ENCODE measurements at places on chromosomes 7 and 10. TPM values are rescaled to one million over a fixed set of nuclear protein-coding genes. Genes with fewer than 3 reads are reported as not detected.

The INMT gene
- not detected for total RNA-seq

The C10orf53 gene
- total RNA-seq, result not detected

The NPFFR1 gene
- total RNA-seq, result not detected

The PON2 gene
- total RNA-seq, result 65.6 TPM

The CRHR2 gene
- total RNA-seq, result not detected

The CSTF2T gene
- total RNA-seq, result 19.9 TPM

The TBL2 gene
- 101 TPM for total RNA-seq

The OPN1SW gene
- total RNA-seq, result not detected

DNA sequence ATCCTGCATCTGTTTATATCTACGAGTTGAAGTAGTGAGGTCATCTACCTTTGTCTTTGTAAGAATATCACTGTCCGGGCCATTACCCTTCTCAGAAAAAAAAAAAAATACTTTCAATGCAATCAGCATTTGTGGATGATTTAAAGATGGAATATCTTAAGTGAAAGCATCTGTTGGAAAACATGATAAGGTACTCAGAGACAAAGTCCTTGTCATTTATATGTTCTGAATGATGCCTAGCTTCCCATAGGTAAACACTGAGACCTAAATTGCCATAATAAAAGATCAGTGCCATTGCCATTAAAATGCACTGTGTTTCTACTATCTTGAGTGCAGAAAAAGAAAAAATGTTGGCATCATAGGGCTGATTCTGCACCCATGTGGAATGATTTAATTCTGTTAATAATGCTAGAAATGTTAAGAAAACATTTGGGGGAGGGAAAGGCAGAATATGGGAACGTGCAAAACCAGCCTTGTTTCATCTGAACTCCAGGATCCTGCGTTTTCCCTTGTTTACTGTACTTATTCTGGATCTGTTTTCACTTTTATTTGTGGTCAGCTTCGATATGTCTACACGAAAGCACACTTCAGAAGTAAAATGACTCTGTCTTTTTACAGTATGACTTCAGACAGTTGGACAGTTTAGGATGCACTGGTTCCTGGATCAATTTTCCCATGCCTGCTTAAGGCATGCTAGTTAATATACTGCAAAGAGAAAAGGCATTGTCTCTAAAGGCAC lies 669.8 kb downstream of the SUGCT start:
- DNase-seq, result peak; percentile 42

GRCh38 chr10:79142522-79143309 lies 74.0 kb downstream of the ZMIZ1 start:
- DNase-seq, result no peak

DNA sequence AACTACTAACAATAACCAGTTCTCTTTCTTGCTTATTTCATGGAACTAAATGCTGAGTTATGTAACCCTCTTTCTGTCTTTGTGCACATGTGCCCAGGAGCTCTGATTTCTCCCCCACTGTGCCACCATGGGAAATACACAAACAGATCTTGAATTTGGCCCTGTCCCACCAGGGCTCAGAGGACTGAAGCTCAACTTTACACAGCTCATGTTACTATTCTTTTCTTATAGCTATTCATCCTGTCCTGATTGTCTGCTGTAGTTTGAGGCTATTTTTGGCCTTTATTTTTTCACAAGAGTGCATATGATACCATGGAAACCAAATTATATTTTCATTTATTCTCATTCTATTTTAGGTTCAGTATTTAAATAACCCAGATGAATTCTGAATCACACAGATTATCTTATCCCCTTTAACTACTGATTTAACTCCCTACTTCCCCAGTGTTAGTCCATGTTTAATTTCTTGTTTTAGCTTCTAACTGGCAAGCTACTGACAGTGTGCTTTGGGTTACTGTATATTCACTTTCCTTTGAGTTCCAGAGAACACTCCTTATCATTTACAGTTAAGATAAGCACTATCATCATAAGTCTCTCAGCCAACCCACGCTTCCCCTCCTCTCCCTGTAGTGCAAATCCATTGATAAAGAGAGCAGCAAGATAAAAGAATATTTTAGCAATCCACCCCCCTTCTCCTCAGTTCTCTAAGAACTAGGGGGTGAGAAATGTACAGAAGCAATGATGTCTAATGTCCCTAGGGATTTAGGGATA lies 71.8 kb upstream of the GSDME start:
- no peak for DNase-seq

GRCh38 chr10:33298110-33298509 lies 36.4 kb downstream of the NRP1 start:
- DNase-seq, result no peak

DNA sequence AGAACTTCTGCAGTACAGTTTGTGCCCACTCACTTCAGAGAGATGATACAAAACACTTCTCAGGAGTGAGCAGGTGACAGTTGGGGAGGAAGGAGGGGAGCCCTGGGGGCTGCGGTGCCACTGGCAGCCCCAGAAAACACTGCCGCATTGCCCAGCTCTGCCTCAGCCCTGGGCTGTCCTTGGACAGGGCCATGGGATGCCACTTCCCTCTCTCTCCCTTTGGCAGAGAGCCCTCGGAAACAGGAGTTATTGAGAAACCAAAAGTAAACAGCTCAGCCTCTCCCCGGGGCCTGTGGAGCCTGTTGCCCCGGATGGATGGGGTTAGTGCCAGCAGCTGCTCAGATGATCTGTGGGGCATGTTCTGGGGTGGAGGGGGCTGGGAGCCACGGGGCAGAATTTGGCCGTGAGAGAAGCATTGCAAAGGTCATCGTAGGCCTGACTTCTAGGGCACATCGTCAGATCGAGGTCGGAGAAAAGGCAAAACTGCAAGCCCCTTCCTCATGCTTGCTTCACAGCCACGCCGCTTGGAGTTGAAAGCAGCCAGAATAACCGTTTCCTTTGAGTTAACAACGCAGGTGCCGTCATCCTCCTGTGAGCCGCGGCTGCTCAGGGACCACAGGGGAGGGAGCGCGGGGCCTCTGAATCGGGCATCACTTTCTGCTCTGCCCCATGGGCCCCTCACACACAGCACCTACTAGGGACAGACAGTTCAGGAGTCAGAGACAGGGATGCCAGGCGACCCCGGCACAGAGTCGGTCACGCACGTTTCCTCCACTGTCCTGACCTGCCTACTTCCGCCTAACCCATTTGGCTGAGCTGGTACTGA lies 256.4 kb downstream of the CAMK1D start:
- peak; percentile 59 for DNase-seq

DNA sequence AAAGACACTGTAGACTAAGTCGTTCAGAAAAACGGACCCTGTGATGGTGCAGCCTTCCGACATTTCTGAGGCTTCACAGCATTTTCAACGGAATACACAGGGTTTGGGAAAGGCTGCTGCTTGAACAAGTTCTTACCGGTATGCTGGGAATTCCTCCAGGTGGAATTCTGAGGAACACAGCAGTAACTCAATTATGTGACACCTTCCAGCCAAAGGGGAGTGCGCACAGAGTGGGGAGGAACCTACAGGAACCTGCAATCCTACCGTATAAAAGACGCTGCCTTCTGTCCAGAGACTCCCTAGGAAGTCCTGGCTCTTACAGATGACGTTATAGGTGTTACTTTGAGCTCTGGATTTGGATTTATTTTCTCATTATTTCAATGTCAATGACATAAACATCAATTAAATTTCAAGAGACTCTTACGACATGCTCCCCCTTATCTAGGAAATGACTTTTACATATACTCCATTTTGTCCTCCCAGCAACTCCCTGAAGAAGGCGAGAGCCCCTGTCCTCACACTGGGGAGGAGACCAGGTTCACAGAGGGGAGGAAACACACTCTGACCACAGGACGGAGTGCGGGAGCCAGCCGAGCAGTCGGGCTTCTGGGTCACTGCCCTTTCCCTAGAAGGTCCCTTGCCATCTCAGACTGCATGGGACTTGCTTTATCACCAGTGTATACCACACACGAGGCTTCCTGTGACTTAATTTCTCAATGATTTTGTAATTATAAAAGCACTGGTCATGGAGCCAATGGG lies 27.9 kb downstream of the VIPR2 start:
- DNase-seq, result no peak

GRCh38 chr10:118042827-118043242 lies 3.9 kb downstream of the RAB11FIP2 start:
- DNase-seq, result no peak

DNA sequence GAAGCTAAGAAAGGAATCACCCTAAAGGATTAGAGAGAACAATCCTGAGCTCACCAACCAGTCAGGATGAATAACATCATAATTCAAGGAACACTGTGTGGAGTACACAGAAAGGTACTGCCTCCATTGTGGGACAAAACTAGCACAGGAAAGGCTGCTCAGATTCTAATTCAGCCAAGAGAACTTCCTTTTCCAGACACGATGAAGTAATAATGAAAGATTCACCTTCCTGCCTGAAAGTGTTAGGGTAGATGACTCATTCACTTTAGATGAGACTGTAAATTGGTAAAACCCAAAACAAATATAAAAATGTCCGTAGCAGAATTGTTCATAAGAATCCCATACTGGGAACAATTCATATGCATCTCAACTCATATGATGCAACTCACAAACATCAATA lies 167.2 kb downstream of the CDC14C start:
- no peak for DNase-seq

- DNase-seq, result peak; percentile 54
These were observed 101.0 kb downstream of the SVIL start for GRCh38 chr10:29533696-29534285.

DNA sequence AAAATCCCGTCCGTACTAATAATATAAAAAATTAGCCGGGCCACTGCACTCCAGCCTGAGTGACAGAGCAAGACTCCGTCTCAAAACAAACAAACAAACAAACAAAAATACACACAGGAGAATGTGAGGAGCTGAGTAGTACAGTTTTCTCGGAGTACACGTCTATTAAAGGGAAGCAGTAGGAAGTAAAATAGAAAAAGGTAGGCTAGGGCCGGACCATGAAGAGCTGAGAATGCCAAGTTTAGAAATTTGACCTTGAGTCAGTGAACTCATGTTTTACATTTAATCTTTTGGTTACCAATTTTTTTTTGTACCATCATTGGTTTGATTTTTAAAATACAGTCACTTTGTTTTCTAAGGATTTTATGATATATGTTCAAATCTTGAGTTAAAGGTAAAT lies 64.1 kb downstream of the KAT6B start:
- DNase-seq, result no peak

- DNase-seq, result peak; percentile 40
These were observed 23.5 kb downstream of the SGMS1 start for GRCh38 chr10:50600286-50600685.

- DNase-seq, result no peak
These were observed 76.2 kb upstream of the NMT2 start for GRCh38 chr10:15244635-15245197.

- DNase-seq, result no peak
These were observed 42.3 kb downstream of the COA1 start for GRCh38 chr7:43686991-43687390.

Data from GM23248 (cell line).